AG04450 (cell line): ENCODE measurements at places on chromosomes 3 and 15.

DNA sequence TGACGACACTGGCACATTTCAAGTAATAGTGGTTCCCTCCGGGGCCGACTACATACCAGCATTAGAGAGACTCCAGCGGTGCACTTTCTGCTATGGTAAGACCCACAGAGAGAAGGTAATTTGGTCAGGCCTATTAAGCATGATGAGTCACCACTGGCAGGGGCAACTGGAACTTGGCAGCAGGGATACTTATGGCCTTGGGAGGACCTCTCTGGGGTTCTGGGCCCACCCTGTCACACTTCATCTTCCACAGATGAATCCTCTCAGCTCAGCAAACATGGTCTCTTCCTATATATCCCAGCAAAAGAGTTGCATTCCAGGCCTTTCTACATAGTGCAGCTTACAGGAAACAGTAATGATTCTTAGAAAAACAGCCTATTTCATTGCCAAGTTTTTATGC, 88.0 kb downstream of the PIK3R4 start:
- no peak for DNase-seq

DNA sequence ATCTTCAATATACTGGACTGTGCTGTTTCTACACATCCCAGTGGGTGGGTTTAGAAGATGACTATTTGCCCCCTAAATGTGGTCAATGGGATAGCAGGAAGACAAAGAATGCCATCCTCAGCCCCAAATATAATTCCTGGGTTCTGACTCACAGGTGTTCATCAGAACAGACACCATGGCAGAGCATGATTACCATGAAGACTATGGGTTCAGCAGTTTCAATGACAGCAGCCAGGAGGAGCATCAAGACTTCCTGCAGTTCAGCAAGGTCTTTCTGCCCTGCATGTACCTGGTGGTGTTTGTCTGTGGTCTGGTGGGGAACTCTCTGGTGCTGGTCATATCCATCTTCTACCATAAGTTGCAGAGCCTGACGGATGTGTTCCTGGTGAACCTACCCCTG, 3.0 kb downstream of the CXCR6 start:
- DNase-seq = no peak

GRCh38 chr3:174620138-174620537, 239.0 kb upstream of the NAALADL2 start:
- no peak for DNase-seq

GRCh38 chr3:194089357-194090177, 46.4 kb upstream of the HES1 start:
- DNase-seq = peak; percentile 44

- no peak for DNase-seq
Observed at GRCh38 chr3:23698652-23699313, 107.0 kb upstream of the UBE2E1 start.

GRCh38 chr3:73365756-73366397, 258.9 kb downstream of the PDZRN3 start:
- peak; percentile 29 for DNase-seq

DNA sequence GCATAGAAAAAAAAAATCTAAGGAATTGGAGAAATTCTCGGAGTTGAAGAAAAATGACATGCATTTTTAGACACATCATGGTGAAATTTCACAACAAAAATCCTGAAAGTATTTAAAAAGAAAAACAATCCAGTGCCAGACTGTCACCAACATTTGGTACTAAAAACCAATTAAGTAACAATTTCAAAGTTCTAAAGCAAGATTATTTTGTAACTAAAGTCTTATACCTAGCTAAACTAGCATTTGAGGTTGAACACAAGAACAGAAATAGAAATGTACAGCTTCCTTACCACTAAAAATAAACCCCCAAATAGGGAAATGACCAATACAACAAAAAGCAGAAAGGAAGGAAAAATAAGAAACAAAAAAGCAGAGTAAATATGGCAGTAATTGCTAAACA, 11.9 kb downstream of the TOMM70 start:
- DNase-seq = no peak

DNA sequence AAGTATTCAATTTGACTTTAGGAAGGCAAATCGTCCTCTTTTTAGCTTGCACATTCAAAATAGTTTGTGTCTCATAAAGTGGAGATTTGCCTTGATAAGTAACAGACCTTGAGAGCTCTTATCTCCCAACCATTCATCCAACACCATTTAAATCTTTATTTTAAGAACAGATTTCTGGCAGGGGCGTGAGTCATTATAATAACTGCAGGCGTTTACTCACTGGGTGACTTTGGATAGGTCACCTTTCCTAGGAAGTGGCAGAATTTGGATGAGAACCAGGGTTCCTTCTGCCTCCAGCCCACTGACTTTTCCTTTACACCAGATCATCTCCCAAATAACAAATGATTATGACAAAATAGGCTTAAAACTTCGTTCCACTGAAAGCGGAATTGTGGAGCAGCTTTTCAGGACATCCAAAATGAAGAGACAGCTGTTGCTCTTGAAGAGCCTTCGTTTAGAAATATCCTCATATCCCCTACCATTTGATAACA, 5.0 kb downstream of the LMCD1 start:
- no peak for DNase-seq

DNA sequence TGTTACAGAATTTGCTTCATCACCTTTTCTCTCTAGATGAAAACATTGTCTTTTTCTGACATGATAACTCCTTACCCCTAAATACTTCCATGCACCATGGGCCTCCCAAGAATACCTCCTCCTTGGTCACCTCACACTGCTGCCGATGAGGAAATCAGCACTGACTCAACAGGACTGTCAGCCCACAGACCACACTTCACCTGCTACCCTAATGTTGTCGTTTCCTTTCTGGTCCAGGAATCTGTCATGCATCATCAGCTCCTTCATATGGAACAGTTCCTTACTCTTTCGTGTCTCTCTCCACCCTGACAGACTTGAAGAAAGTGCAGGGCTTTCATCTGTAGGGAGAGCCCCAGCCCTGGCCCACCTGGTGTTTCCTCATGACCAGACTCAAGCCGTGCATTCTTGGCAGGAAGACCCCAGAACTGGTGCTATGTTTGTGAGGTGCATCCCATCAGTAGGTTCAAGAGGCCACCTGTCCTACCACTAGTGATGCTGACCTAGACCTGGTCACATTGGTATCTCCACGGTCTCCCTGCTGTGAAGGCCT, 41.1 kb upstream of the PLXNA1 start:
- DNase-seq = no peak

DNA sequence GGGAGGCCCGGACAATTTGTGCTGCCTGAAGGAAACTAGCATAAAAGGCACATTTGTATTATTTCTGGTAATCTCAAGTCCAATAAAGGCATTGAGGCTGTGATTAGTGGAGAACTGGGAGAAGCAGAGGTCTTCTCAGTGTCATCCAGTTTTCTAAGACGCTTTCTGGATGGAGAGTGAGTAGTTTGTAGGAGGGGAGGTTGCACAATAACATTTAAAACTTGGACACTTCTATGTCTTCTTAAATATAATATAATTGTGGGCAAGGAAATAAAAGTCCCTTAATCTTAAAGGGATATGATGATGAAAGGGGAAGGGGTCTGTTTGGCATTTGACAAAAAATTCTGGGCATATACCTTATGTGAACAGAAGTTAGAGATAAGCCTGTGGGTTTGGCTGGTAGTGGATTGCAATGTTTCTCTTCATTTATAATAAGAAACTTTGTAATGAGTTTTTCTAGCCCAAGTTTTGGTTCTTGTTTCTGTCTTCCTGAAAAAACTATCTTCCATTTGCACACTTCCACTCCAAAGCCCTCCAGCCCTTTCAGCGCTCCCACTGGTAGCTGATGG, 291.6 kb upstream of the TGFBR2 start:
- no peak for DNase-seq

DNA sequence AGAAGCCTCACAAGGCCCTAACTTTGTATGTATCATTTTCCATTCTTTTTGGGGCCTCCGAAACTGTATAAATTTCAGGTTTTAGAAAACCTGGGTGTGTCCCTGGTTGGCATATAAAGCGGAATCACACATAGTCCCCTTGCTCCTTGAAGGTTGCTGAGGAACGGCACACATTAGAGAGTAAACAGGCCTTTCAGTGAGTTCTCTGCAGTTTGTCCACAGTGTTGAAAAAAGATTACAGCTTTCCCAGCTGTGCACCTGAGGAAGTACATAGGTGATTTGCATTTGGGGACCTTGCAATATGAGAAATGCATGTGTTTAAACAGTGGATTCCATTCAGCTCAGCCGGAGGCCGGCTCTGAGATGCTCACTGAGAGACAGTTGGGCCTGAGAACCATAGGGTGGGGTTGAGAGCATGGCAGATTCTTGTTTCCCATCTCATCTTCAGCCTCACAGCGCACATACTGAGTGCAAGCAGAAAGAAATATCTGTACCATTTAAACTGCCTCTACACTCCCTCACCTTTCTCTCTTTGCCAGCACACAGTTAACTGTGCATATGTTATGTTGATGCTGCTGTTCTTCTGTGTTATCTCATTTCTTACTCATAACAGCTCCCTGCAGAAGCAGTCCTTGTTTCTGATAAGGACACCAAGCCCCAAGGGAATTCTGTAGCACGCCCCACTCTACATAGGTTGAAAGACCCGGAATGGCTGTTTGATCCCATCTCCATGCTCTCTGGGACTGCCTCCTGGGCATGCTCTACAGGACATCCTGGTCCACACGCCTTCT, 60.4 kb downstream of the BOC start:
- no peak for DNase-seq

- DNase-seq = no peak
Observed at GRCh38 chr3:150227839-150228238, 180.3 kb upstream of the TSC22D2 start.

DNA sequence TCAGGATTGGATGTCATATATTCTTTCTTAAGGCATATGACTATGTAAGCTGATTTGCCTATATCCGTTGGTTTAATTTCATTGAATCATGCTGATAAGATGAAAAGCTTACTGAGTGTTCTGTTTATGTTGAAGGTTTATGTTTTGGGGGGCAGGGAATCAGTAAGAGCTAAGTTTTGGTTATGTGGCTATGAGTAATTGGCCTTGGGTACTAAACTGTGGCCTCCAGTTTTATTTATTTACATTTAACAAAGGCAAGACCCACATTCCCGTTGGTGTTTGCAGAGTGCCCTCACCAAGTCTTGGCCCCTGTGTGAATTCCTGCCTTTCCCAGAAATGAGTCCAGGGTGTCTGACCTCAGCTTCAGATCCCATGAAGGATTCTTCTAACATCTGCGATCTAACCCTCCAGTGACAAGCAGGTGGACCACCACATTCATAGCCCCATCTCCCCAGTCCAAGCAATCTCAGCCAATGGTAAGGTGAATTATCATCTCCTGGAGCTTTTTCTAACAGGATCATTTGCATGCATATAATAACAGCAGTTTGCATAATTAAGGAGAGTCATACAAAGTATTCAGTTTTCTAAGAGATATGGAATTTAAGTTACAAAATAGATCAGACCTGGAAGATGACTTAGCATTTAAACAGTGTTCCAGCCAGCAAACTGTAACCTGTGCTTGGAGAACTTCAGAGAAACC, 27.4 kb downstream of the GLDN start:
- DNase-seq = peak; percentile 81

- no peak for DNase-seq
Observed at GRCh38 chr3:188241072-188241471, 87.1 kb downstream of the LPP start.

- DNase-seq = no peak
Observed at GRCh38 chr3:14274612-14274936, 96.0 kb downstream of the LSM3 start.

GRCh38 chr15:69679623-69680228, 227.1 kb downstream of the RPLP1 start:
- no peak for DNase-seq

DNA sequence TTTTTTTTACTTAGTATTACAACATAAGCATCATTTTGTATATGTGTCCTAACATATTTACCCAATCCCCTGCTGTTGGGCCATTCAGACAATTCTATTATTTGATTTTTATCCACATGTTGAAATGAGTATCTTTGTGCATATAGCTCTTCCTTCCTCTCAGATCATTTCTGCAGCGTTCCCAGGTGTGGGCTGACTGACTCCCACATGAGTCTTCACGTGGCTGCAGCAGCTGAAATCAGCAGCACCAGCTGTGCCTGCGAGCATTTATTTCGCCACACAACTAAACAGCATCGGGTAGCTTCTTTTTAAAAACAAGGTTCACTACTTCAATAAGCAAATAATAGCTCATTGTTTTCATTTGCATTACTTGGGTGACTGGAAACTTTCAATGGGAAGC, 44.5 kb upstream of the PDE8A start:
- no peak for DNase-seq

DNA sequence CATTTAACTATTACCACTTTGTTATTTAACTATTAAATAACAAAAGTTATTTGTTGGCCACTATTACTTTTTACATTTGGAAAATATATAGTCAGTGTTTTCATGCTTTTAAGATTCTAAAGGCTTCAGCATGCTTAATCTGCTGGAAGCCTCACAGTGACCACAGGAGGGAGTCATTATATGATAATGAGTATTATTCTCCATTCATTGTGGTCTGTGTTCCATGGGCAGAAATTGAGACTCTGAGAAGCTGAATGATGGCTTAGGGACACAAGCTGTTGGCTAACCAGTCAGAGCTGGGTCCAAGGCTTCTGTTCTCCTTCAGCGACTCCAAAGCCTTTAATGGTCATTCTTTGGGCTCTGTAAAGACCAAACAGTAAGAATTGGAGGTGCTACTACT, 64.7 kb downstream of the BFSP2 start:
- no peak for DNase-seq

DNA sequence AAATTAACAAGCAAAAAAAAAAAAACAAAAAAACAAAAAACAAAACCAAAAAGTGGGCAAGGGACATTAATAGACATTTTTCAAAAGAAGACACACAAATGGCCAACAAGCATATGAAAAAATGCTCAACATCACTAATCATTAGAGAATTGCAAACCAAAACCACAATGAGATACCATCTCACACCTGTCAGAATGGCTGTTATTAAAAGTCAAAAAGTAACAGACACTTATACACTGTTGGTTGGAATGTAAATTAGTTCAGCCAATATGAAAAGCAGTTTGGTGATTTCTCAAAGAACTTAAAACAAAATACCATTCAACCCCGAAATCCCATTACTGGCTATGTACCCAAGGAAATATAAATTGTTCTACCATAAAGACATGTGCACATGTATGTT, 222.4 kb upstream of the CD96 start:
- DNase-seq = no peak

DNA sequence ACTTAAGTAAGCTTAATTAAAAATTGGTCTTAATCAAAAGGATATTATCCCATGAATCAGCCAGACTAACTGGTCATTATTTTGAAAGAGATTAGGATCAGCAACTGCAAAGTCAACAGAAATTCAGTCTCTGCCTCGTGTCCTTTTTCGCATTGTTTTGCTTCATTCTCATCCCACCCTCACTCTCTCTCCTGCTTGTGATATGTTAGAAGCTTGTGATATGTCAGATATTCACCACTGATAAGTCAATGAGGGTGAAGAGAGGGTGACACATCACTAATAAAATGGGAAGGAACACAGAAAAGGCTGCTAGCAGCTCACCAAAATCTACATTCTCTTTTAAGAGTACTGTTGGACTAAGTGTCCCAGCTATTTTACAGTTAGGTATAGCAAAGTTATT, 146.1 kb downstream of the SUCNR1 start:
- DNase-seq = no peak

DNA sequence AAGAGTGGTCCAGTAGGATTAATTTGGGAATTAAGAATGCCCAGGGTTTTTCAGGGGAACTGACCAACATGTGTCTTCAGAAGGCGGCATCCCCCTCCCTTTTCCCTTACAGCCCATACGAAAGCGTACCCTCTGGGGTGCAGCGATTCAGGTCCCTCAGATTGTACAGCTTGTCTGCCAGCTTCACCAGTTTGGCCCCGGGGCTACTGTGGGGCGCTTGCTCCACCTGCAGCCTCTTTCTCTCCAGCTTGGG, 848 bp downstream of the HDDC3 start:
- DNase-seq = no peak
